ENCODE measurements at places on chromosomes 2 and 18.

- DNase-seq: no peak
These were observed 16.7 kb downstream of the LHCGR start for GRCh38 chr2:48738806-48739205.

DNA sequence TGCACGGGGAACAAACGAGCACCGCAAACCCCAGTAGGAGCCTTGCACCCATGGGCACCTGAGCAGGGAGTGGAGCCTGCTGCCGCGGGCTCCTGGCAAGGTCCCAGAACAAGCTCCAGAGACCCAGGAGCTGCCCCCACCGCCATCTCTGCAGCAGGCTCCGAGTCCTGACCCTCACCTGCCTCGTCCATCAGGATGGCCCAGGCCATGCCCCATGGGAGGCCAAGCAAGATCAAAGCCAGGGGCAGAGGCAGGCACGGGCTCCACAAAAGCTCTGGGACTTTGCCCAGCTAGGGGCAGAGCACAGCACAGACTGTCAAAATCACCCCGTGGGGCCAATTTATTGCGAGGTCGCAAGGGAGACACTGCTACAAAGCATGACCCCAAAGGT lies 43.6 kb downstream of the GPC1 start:
- no peak for DNase-seq

DNA sequence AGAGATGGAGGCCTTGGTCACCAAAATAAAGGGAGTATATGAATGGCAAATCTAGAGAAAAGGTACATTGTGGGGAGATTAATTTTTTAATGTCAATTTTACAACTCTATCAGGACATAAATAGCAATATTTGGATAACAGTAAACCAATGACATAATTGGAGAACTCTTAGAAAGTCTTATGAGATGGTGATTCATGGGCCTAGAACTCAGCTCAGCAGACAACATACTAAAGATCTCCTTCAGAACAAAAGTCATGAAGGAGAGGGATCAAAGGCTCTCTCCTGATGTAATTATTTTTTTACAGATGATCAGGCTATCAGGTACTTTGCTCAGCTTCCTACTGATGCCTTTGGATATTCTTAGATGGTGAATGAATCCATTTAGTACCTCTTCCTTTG lies 90.0 kb downstream of the CRACDL start:
- no peak for DNase-seq

DNA sequence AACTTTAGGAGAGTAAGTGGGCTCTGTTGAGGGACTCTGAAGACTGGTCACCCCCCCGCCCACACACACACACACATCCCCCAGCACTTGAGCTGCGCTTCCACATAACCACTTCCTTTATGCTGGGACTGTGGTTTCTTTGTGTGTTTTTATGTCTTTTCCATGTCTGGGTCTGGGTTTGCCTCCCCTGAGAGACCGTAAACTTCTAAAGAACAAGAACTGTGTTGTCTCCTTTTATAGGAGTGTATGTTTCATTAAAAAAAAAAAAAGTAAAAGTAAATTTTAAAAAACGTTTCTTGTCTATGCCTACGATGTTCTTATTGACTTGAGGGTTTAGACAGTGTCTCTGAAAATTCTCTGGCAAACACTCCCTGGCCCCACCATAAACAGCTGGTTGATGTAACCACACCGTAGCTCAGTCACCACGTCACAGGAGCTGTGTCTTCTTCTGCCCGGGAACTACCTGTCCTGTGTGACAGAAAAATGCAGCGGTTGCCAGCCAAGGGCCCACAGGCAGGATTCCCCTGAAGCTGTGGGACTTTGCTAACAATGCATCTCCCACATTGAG lies 68.0 kb downstream of the KLHL29 start:
- DNase-seq: no peak

GRCh38 chr2:14418115-14418514 lies 214.4 kb upstream of the LRATD1 start:
- DNase-seq: no peak

DNA sequence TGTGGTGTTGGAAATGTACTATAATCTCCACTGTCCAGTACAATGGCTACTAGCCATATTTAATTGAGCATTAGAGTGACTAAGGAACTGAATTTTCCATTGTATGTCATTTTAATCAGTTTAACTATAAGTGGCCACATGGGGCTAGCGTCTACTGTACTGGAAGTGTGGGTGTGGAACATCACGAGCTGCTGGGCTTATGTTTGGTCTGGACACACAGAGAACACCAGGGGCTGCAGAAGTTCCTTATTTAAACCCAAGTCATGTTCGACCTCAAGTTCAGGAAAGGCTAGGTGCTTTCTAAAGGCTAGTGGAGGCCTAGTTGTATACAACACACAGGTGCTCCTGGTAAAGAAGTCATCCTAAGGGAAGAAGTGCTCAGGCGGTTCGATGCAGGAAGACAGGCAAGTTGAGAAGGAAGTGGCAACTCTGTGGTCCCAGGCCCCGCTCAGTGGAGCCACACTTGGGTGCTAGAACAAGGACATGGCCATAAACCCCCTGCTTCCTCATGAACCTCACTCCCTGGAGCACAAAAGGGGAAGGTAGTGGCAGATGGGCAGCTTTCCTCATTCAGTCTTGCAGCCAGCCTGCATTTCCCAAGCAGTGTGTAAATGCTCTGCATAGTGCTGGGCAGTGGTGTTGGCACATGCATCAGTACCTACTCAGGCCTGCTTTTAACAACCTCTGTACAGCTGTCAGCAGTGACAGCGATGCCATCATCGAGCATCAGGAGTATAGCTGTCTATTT lies 13.3 kb downstream of the LGALSL start:
- DNase-seq: no peak

- peak; percentile 15 for DNase-seq
These were observed 669 bp downstream of the LNPK start for GRCh38 chr2:176001281-176001915.

- no peak for DNase-seq
These were observed 29.0 kb upstream of the DLX1 start for GRCh38 chr2:172056293-172056692.

GRCh38 chr2:100941646-100942240 lies 60.3 kb upstream of the RPL31 start:
- DNase-seq: no peak

- DNase-seq: no peak
These were observed 49.7 kb upstream of the AGAP1 start for GRCh38 chr2:235444101-235444597.
